ENCODE measurements at places on chromosomes 16 and 17. TPM values are rescaled to one million over a fixed set of nuclear protein-coding genes. Genes with fewer than 3 reads are reported as not detected.

RAMP2 gene
- 6.1 TPM for total RNA-seq

EPN3 gene
- total RNA-seq = 1.7 TPM

CASKIN1 gene
- total RNA-seq = 1.3 TPM

TPSAB1 gene
- total RNA-seq = not detected

TBC1D3H gene
- total RNA-seq = not detected

TMEM231 gene
- 10.7 TPM for total RNA-seq

SBK1 gene
- 4.0 TPM for total RNA-seq

KRT16 gene
- total RNA-seq = 1.3 TPM

IRX6 gene
- total RNA-seq = not detected

OTOP2 gene
- not detected for total RNA-seq

- H3K27me3 ChIP-seq = peaks cover 9% of the 10 kb centered on the region
- peaks cover 26% of the 10 kb centered on the region for H3K4me1 ChIP-seq
- no peak for DNase-seq
- no peak overlapping the region for H3K4me3 ChIP-seq
Measured at GRCh38 chr17:81523402-81524038, 4.7 kb upstream of the FSCN2 start.

- H3K27ac ChIP-seq = no peak overlapping the region
- DNase-seq = no peak
- no peaks in the 10 kb centered on the region for H3K36me3 ChIP-seq
- no peaks in the 10 kb centered on the region for H3K27me3 ChIP-seq
- no peak overlapping the region for H3K4me3 ChIP-seq
Measured at GRCh38 chr16:21608639-21609328, 9.4 kb downstream of the METTL9 start.

DNA sequence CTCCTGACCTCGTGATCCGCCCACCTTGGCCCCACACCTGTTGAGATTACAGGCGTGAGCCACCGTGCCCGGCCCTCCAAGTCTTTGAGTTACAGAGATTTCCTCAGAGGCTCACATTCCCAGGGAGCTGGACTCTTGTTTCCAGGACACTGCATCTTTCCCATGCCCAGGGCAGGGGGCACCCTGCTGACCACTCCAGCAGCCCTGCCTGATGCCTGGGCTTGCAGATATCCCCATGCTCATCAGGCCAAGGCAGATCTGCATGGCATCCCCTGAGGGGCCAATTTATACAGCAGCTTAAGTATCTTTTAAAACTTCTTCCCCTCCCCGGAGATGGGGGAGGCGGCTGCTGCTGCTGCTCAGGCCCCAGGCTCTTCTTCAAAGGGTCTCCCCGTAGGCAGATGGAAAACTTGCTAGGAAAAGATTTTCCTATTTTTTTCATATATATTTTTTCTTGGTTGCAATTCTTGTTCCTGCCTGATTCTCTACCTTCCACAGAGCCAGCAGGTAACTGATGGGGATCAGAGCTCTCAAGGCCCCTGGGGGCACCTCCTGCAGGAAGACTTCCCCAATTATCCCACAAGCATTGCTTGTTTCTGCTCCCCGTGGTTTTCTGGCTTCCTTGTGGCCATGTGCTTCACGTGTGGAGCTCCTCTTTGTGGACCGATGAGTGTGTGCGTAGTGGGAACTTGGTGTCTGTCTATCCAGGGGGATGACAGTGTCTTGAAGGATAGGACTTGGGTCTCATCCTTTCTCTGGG, 102.2 kb upstream of the SDK2 start:
- peaks cover 2% of the 10 kb centered on the region for H3K27me3 ChIP-seq
- no peak overlapping the region for H3K4me3 ChIP-seq
- no peaks in the 10 kb centered on the region for H3K4me1 ChIP-seq
- DNase-seq = no peak

GRCh38 chr16:27945233-27945973, 118.1 kb downstream of the GSG1L start:
- no peaks in the 10 kb centered on the region for H3K4me1 ChIP-seq
- H3K27me3 ChIP-seq = no peaks in the 10 kb centered on the region
- DNase-seq = no peak
- no peaks in the 10 kb centered on the region for H3K36me3 ChIP-seq
- H3K27ac ChIP-seq = no peak overlapping the region

DNA sequence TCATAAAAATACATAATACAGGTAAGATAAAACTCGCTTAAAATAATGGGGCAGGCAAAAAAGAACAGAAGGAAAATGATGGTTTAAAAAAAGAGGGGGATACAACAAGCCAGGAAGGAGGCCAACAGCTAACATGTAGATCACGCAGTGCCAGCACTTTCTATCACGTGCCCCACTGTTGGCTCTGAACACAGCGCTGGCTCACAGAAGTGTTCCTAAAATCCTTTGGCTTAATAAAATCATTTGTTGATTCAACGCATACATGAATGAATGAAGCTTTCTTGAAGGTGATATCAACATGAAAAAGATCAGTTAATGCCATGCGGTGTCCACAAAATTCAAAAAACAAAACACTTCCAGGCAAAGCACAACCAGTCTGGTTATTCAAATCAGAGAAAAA, 8.5 kb downstream of the ITGAE start:
- no peak overlapping the region for H3K4me3 ChIP-seq
- peaks cover 45% of the 10 kb centered on the region for H3K4me1 ChIP-seq
- DNase-seq = no peak
- no peaks in the 10 kb centered on the region for H3K36me3 ChIP-seq

DNA sequence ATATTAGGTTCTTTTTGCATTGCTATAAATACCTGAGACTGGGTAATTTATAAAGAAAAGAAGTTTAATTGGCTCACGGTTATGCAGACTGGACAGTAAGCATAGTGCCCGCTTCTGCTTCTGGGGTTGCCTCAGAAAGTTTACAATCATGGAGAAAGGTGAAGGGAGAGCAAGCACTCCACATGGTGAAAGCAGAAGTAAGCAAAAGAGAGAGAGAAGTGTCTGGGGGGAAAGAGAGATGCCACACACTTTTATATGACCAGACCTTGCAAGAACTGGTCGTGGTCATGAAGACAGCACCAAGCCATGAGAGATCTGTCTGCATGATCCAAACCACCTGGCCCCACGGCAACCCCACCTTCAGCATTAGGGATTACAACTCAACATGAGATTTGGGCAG, 45.4 kb downstream of the KCNJ16 start:
- no peaks in the 10 kb centered on the region for H3K36me3 ChIP-seq
- no peak overlapping the region for H3K4me3 ChIP-seq
- no peak for DNase-seq

DNA sequence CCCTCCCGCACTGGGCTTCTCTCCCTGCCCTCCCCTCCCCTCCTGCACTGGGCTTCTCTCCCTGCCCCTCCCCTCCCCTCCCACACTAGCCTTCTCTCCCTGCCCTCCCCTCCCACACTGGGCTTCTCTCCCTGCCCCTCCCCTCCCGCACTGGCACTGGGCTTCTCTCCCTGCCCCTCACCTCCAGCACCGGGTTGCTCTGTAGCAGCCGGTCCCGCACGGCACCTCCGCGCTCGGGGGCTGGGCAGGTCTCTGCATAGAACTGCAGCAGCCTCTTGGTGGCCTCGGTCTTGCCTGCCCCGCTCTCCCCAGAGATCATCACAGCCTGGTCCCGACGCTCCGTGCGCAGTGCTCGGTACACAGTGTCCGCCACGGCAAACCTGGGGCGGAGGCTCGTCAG, 9.8 kb downstream of the MYO1C start:
- H3K27ac ChIP-seq = no peak overlapping the region
- H3K36me3 ChIP-seq = peaks cover 12% of the 10 kb centered on the region
- H3K4me1 ChIP-seq = peaks cover 19% of the 10 kb centered on the region
- no peaks in the 10 kb centered on the region for H3K27me3 ChIP-seq
- no peak for DNase-seq

GRCh38 chr17:65699459-65699858, 138.0 kb upstream of the AXIN2 start:
- no peaks in the 10 kb centered on the region for H3K36me3 ChIP-seq
- no peaks in the 10 kb centered on the region for H3K27me3 ChIP-seq
- no peak overlapping the region for H3K27ac ChIP-seq
- no peak for DNase-seq
- peaks cover 31% of the 10 kb centered on the region for H3K4me1 ChIP-seq

DNA sequence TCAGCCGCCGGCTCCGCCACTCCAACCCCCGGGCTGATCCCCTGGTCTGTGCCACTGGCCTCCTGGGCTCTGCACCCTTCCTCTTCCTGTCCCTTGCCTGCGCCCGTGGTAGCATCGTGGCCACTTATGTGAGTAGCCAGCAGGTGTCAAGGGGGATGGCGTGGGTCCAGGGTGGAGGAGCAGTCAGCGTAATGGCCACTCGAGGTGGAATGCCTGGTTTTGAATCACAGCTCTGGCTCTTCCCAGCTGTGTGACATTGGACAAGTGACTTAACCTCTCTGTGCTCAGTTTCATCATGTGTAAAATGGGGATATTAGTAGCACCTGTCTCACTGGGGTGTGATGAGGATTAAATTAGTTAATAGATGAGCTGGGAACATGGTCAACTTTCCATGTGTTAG, 2.4 kb upstream of the LAT start:
- no peak overlapping the region for H3K4me3 ChIP-seq
- peaks cover 3% of the 10 kb centered on the region for H3K36me3 ChIP-seq
- no peaks in the 10 kb centered on the region for H3K4me1 ChIP-seq

- DNase-seq = peak; percentile 40
- peaks cover 8% of the 10 kb centered on the region for H3K4me1 ChIP-seq
- no peaks in the 10 kb centered on the region for H3K36me3 ChIP-seq
Measured at GRCh38 chr17:78272181-78272913, 40.9 kb downstream of the TMEM235 start.

DNA sequence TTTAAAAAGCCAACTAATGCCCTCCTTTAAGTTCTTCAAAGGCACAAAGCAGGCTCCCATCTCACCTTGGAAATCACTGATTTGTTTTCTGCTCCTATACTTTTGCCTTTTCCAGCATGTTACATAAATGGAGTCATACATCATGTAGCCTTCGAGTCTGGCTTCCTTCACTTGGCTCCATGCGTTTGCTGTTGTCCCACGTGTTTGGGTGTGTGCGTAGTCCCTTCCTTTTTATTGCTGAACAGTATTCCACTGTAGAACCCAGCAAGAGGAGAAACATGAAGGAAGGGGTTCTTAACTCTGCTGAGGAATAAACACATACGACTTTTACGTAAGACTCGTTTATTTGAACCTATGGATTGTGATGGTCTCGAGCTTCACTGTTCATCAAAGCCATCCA, 82.0 kb downstream of the GPRC5B start:
- no peaks in the 10 kb centered on the region for H3K27me3 ChIP-seq
- no peak for DNase-seq
- H3K36me3 ChIP-seq = no peaks in the 10 kb centered on the region
- no peak overlapping the region for H3K27ac ChIP-seq

DNA sequence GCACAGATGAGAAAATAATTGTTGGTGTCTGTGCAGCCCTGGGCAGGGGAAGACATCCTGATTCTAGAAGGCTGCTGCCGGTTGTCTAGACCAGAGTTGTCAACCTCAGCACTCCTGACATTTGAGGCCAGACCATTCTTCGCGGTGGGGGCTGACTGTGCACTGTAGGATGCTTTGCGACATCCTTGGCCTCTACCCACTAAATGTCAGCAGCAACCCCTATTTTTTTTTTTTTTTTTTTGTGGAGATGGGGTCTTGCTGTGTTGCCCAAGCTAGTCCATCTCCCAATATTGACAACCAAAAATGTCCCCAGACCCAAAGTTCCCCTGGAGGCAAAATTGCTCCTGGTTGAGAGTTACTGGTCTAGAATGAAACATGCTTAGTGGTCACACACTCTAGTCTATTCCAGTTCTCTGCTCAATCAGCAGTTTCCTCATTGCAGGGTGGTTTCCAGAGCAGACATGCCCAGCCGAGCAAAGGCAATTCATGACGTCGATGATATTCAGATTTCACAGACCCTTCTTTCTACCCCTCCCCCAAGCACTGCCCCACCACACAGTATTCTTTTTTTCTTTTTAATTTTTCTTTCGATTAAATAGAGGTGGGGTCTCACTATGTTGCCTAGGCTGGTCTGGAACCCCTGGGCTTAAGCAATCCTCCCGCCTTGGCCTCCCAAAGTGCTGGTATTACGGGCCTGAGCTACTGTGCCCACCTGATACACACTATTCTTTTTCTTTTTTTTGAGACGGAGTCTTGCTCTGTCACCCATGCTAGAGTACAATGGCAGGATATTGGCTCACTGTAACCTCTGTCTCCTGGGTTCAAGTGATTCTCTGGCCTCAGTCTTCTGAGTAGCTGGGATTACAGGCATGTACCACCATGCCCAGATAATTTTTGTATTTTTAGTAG, 9.0 kb downstream of the C17orf99 start:
- no peaks in the 10 kb centered on the region for H3K27me3 ChIP-seq
- DNase-seq = no peak
- H3K36me3 ChIP-seq = no peaks in the 10 kb centered on the region
- no peaks in the 10 kb centered on the region for H3K4me1 ChIP-seq
- no peak overlapping the region for H3K27ac ChIP-seq
- H3K4me3 ChIP-seq = no peak overlapping the region

DNA sequence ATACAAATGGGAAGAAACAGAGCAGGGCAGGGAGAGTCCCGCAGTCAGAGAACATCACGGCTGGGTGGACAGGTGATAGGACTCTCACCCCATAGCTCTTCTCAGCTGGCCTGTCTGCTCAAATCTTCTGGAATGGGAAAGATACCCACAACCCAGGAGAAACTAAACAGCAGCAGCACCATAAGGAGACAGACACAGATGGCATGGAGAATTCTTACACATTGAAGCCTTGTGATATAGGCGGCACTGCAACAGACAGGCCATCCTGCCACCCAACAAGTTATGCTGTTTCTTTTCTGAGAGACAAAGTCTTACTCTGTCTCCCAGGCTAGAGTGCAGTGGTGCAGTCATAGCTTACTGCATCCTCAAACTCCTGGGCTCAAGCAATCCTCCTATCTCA, 8.6 kb upstream of the ANKRD40CL start:
- H3K4me3 ChIP-seq = no peak overlapping the region
- no peaks in the 10 kb centered on the region for H3K36me3 ChIP-seq
- DNase-seq = no peak
- H3K27ac ChIP-seq = no peak overlapping the region
- no peaks in the 10 kb centered on the region for H3K4me1 ChIP-seq
- H3K27me3 ChIP-seq = peaks cover under 1% of the 10 kb centered on the region

GRCh38 chr16:54282202-54282927, 4.2 kb downstream of the IRX3 start:
- H3K36me3 ChIP-seq = no peaks in the 10 kb centered on the region
- no peak overlapping the region for H3K4me3 ChIP-seq
- peaks cover 8% of the 10 kb centered on the region for H3K4me1 ChIP-seq
- H3K27ac ChIP-seq = no peak overlapping the region

DNA sequence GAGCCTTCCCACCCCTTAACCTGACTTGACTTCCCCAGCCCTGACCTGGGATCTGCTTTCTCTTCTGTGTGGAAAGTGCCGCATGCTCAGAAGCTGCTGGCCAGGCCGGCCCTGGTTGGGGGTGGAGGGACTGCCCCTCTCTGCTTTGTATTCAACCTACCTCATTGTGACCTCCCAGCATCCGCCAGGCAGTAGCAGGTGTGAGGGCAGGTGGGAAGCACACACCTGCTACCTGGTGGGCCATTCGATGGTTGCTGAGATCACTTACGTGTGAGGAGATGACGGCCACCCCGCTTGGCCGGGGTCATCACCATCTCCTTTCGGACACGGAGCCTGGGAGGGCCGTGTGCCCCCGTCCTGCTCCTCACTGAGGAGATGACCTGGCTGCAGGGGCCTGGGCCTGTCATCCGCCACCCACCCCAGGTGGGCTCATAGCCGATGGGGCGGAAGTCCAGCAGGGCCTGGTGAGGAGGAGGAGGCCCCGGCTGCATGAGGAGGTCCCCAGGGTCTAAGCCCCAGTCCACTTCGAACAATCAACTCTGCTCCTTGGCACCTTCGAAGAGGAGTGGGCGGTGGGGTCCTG, 7.1 kb downstream of the CPNE7 start:
- H3K27ac ChIP-seq = peak overlapping the region; percentile 66
- H3K4me3 ChIP-seq = no peak overlapping the region
- DNase-seq = no peak
- H3K36me3 ChIP-seq = no peaks in the 10 kb centered on the region
- H3K4me1 ChIP-seq = peaks cover 17% of the 10 kb centered on the region

- no peaks in the 10 kb centered on the region for H3K4me1 ChIP-seq
- no peak overlapping the region for H3K4me3 ChIP-seq
- peaks cover 39% of the 10 kb centered on the region for H3K27me3 ChIP-seq
- no peak overlapping the region for H3K27ac ChIP-seq
Measured at GRCh38 chr17:45907750-45908395, 13.5 kb downstream of the MAPT start.

Measured in astrocyte (in vitro differentiated cells and primary cell).